ENCODE measurements at places on chromosomes 4 and X.

DNA sequence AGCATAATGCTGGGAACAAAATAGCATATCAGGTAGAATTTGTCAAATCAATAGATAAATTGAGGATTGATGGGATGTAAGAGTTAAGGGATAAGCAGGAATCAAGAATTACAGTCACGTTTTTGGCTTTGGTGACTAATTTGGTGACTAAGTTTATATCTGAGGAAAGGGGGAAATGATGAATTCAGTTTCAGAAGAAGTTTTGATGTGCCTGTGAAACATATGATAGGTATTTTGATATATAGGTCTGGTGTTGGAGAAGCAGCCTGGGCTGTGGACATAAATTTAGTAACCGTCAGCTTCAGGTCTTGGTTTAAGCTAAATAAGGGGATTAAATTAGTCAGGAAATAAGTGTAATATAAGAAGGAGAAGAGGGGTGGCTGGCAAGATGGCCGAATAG, 79.0 kb upstream of the EDA2R start:
- DNase-seq: no peak

GRCh38 chr4:107755841-107756356, 35.9 kb upstream of the PAPSS1 start:
- no peak for DNase-seq

DNA sequence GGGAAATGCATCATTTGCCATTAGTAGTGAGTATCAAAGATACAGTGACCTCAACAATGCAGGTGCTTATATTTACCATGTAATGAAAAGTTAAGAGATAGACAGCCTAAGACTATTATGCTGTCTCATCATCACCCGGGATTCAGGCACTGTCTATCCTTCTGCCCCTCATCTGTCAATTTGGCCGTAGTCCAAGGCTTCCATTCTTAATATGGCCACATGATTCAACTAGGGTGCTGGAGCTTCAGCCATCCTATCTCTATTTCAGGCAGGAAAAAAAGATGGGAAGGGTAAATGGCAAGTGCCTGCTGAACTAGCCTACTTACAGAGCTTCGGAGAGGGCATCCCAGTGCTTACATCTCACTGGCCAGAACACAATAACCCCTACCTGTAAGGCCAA, 196.7 kb upstream of the LNX1 start:
- no peak for DNase-seq

- DNase-seq: no peak
Observed at GRCh38 chr4:69098470-69098869, 2.2 kb downstream of the UGT2B7 start.

- no peak for DNase-seq
Observed at GRCh38 chr4:174592985-174593335, 70.7 kb upstream of the HPGD start.

DNA sequence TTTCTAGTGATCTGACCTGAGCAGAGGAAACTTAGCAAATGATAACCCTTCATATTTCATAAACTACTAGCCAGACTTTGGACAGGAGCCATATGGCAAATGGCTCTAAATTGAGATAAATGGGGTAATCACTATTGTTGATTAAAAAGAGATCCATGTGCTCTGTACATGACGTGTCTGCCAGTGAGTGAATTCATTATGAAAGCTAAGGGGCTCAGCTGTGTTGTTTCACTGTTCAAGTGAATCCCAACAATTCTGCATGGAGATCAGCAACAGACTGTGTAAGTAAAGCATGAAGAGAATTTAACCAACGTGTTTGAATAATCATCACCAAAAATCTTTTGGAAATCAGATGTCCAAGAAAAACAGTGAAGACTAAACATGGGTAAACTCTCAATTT, 9.5 kb upstream of the QRFPR start:
- DNase-seq: no peak

- DNase-seq: no peak
Observed at GRCh38 chr4:76489686-76490161, 54.7 kb downstream of the SHROOM3 start.

DNA sequence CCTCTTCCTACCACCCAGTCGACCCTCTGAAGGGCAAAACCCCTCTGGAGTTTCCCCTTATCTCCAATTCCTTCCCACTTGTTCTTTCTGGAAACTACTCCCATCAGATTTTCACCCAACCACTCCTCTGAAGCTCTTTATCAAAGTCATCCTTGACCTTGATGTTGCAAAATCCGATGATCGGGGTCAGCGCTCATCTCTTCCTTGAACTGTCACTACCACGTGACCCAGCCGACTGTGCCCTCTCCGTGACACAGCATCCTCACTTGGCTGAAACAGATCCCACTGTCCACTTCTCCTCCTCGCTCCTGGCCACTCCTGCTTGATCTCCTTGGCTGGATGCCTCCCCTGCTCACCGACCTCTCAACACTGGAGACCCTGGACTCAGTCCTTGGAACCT, 1.1 kb downstream of the CFAP99 start:
- no peak for DNase-seq

DNA sequence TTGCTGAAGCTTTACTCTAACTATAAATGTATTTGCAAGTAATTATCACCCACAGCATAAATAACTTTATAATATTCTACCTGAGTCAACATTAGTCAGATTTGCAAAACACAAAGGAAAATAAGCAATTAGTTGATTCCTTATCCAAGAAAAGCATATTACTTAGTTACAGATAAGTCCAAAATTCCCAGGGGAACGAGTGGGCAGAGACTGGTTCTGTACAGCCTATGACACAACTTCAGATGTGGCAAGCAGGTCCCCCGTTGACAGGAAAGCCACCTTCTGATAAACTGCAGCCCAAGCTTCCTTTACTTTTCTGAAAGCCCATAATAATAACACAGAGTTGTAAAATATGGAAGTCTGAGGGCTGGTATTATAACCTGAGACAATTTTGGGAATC, 62.4 kb upstream of the NDP start:
- DNase-seq: no peak

DNA sequence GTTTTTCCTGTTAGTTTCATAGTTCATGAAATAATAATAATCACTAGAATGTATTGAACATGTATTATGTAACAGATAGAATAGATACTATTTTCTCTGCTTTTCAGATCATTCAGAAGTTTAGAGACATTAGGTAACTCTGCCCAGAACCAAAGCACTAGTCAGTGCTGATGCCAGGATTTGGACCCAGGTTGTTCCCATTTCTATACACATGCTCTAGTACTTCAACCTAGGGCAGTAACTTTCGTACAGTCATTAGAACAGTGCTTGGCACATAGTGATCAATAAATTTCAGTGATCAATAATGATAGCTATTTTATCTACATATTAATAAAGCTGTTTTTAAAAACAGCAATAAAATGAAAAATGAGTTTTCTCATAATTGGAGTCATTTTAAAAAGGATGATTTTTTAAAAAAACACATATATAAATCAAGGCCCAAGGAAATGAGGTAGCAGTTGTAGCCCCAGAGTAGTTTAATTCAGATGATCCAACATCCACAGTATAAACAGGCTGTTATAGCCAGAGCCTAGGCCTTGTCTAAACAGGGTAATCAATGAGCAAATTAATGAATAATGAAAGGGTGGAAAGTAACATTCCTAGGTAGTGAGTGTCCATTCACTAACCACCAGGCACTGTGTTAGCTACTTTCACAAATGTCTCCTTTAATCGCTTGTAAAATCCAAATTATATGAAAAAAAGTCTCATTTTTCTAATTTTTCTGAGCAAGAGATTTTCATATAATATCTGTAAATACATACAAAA, 25.6 kb downstream of the TXK start:
- no peak for DNase-seq

- no peak for DNase-seq
Observed at GRCh38 chr4:98248934-98249333, 12.2 kb upstream of the RAP1GDS1 start.

All from muscle of back (tissue), 13 donors.